ENCODE measurements at places on chromosomes 16 and 17.

- no peak for DNase-seq
Measured at GRCh38 chr17:14311981-14312380, 11.1 kb downstream of the HS3ST3B1 start.

- DNase-seq, result no peak
Measured at GRCh38 chr17:17626840-17627239, 35.3 kb upstream of the PEMT start.

- no peak for DNase-seq
Measured at GRCh38 chr16:85730186-85730465, 20.8 kb downstream of the C16orf74 start.

DNA sequence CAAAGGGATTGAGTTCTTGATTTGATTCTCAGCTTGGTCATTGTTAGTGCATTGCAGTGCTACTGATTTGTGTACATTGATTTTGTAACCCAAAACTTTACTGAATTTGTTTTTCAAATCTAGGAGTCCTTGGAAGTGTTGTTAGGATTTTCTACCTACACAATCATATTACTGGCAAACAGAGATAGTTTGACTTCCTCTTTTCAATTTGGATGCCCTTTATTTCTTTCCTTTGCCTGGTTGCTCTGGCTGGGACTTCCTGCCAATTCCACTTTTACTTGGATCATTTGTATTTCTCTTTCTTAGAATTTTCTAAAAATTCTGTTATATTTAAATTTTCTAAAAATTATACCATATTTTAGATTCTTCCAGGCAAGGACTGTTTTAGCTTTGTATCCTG is 151.1 kb downstream of the FTO start:
- DNase-seq, result no peak

GRCh38 chr16:14344292-14344691 is 273.2 kb downstream of the MRTFB start:
- no peak for DNase-seq

DNA sequence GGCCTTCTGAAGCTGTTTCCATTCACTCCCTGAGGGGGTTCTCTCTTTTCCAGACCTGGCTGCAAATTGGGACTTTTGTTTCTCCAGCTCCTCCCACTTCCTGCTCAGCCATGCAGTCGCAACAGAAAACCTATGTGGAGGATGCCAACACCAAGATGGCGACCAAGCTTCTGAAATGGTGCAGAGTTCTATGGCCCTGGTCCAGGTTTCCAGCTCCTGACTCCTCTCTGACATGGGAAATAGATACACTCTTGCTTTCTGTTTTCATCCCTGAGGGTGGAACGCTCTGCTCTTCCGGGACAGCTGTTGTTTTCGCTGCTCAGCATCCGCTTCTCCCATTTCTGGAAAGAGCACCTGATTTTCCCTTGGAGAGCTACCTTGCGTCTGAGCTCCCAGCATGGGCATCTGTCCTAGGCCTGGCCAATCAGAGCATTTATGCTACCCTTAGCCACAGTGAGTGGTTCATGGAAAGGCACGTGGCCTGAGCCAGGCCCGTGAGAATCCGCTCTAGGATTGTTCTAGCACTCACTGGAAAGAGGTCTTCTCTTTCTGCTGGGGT is 8.1 kb downstream of the GPRC5B start:
- DNase-seq, result no peak

GRCh38 chr17:77405867-77406732 is 265.3 kb downstream of the SEC14L1 start:
- no peak for DNase-seq

GRCh38 chr16:77589071-77589765 is 133.1 kb upstream of the NUDT7 start:
- DNase-seq, result no peak
